ENCODE measurements at places on chromosomes 1 and 21. TPM values are rescaled to one million over a fixed set of nuclear protein-coding genes. Genes with fewer than 3 reads are reported as not detected.

RHEX gene
- total RNA-seq: not detected

DNA sequence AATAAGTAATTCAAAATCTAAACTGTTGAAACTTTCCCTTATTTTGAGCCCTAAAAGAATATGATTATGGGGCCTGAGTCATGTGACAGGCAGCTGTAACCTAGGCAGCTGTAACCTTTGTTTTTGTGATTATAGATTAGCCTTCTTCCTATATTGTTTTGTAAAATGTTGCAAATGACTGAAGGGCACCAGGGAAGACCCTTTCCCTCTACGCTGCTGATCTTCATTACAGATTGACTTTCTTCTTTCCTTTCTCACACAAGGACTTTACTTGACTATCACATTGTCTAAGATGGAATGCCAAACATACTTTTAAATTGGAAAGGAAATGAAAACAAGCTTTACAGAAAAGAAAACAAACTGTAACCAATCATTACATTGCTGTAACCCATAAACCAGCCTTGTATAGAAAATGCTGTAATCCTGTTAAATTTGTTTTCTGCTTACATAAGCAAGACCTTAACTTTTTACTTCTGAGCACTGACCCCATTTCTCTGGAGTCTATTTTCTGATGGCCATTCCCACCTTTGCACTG, 242.2 kb downstream of the RGS7 start:
- DNase-seq: no peak

GRCh38 chr1:43549921-43550597, 19.4 kb downstream of the PTPRF start:
- no peak for DNase-seq

GRCh38 chr1:111955755-111956154, 33.7 kb downstream of the KCND3 start:
- DNase-seq: no peak
